ENCODE measurements at places on chromosomes 11 and 22.

- DNase-seq, result no peak
These were observed 42.8 kb upstream of the ALKBH3 start for GRCh38 chr11:43837879-43838278.

DNA sequence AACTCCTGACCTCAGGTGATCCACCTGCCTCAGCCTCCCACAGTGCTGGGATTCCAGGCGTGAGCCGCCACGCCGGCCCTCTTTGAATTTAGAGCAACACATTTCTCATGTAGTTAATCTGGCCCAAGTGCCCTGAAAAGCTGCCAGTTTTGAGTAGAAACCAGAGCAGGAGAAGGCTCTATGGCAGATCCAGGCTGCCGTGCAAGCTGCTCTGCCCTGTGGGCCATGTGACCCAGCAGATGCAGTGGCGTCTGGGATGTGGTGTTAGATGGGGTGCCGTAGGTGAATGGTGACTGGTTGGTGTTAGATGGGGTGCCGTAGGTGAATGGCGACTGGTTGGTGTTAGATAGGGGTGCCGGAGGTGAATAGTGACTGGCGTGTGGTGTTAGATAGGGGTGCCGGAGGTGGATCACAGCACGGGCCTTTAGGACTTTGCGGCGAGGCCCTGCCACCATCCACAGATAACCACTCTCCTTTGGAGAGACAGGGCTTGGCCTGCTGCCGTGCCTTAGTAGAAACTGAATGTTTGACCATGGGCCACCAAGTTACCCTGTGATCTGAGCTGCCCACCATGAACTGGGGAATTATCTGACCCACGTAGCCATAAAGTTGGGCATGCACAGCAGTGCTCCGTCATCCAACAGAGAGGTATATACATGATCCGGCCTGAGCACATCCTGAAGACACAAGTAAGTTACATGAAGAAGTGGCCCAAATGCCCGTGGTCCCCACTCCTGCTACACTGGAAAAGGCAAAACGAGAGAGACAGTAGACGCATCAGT lies 32.7 kb downstream of the ASCL2 start:
- DNase-seq, result no peak

GRCh38 chr11:130435671-130436070 lies 7.3 kb upstream of the ADAMTS8 start:
- no peak for DNase-seq

DNA sequence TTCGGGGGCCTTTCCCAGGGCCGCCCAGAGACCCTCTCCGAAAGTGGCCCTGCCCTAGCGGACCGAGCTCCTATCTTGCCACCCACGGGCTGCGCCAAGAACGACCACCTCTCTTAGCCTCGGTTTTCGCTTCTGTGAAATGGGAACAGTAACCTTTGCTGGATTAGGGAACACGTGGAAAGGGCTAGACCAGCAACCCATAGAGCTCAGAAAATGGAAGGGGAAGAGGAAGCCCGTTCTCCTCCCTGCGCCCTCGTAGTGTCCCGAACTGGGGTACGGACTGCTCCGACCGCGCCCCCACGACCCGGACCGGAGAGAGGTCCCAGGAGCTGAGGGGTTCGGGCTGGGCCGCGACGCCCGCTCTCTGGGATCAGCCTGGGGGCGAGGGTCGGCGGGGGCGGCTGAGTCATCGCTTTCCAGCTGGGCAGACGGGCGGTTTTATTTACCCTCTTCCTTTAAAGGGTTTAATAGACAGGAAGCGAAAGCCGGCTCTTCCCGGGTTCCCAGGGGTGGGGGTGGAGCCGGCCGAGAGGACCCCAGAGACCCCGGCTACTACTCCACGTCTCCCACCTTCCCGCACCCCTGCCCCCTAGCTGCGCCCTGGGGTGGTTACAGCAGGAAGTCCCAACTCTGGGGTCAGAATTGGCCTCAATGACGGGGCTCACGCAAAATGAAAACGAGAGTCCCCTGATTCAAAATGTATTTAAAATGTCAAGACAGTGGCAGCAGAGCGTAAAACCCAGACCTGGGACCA lies 907 bp upstream of the PHLDA2 start:
- DNase-seq, result no peak

- DNase-seq, result no peak
These were observed 4.2 kb downstream of the FIBP start for GRCh38 chr11:65883786-65884715.

DNA sequence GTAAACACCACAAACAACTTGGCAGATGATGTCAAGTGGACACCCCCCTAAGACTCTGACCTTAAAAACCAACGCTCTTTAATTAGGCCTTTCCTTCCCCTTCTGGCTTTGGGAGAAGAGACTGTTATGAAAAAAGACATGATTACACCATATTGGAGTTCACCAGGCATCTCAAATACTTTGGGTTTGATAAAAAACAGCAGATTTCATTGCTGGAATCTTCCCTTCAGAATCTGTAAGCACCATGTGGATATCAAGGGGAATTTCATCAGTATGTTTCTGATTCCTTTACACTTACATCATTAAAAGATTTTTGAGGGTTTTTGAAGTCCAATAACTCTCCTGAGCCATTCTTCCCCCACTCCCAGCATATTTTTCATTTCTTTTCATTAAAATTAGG lies 85.6 kb downstream of the KIRREL3 start:
- no peak for DNase-seq

DNA sequence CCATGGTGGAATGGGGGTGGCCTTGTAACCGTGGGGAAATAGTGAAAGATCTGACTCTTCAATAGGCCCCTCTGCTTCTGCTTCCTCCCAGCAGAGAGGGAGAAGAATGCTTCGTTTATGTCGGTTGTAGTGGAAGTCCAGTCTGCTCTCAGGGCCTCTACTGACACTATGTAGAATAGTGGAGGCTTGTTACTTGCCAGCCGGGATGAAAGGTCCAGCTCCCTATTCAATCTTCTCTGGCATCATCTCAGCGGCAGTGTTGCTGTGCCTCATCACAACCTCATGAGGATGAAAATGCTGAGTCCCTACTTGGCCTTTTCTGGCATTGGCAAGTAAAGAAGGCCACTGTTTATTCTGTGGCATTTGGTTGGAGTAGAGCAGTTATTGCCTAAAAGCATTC lies 820.9 kb upstream of the TENM4 start:
- DNase-seq, result no peak

GRCh38 chr11:76672431-76673175 lies 2.1 kb upstream of the LRRC32 start:
- peak; percentile 90 for DNase-seq

DNA sequence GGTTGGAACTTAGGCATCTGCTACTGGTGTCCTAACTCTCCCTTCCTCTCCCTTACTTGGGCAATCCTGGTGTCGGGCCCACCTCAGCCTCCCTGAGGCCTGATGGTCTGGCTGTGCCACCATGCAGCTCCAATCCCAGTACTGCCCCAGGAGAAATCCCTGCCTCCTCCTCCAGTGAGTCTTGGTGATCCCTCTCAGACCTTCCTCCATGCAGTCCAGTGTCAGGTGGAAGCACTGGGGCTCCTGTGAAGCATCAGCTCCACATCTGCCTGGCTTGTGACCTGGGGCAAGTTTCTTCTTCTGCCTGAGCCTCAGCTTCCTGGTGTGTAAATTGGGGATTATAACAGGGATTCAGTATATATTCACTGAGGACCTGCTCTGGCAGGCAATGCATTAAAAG lies 1.8 kb upstream of the PELI3 start:
- no peak for DNase-seq

- DNase-seq, result peak; percentile 22
These were observed 52.5 kb upstream of the CLDN5 start for GRCh38 chr22:19576460-19577421.

DNA sequence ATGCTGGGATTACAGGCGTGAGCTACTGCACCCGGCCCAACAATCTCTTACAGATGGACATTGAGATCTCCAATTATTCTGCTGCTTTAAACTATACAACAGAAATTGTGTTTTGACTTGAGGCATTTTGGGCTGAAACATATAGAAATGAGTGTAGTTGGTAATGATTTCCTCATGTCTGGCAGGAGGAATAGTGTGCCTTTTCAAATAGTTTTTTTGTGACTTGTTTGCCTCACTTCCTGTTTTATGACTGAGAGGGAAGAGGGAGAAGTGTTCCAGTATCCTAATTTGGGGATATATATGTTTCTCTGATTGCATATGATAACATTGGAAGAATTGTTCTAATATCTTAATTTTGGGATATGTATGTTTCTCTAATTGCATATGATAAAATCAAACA lies 40.2 kb downstream of the EP300 start:
- no peak for DNase-seq

DNA sequence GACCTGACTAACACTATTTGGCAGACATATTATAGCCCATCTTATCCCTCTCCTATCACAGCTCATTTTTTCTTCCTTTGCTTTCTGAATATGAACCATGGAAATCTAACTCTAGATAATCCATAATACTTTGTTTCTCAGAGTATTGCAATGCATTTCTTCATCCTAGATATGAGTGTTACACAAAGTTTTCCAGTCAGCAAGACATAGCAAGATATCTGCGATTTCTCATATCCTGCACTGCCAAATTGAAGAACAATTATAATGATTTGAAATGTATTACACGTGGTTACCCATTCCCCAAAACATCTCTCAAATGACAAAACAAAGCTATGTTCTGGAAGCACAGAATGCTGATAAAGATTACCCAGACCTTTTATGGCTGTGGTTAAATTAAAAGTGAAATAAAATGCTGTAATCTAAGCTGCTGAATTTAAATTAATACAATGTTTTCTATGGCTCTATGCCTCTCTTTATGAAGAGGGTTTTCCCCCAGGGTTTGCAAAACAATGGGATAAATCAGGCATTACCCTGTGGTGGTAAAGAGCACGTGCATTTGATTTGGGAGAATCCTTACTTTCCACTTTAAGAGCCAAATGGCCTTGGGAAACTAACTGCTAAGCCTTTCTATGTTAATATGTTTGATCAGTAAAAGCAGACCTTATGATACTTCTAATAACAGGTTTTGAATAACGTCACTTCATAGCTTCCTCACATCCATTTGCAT lies 1291.0 kb upstream of the CNTN5 start:
- DNase-seq, result no peak

- no peak for DNase-seq
These were observed 143.9 kb downstream of the INSC start for GRCh38 chr11:15258433-15259165.

DNA sequence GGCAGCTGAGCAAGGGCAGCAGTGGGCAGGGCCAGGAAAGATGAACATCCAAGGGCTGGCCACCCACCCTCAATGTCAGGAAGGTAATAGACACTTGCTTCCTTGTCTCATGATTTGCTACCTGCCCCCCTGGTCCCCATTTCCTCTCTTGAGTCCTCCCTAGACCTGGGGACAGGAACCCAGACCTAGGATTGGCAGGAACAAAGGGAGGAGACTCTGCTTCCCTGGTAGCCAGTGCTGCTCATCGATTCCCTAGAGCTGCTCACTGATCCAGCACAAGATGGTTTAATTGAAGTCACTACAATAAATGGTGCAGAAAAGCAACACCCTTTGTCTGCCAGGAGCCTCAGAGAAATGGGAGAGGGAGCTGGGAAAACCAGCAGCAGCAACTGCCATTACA lies 67.8 kb upstream of the CHST1 start:
- no peak for DNase-seq

DNA sequence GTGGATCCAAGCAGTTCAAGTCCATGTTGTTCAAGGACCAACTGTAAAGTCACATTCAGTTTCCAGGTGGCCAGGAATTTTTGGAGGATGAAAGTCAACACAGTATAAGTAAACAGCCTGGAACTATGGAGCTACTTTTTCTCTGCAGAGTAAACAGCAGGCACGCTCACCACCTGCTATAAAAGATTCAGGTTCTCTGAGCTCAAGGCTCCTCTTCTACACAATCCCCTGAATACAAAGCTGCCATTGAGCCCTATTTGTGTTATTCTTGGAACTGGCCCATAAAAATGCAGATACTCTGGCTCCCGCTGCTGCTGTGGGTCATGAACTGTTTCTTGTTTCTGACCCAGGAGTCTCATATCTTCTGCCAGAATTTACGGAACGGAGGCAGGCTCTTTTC lies 56.9 kb upstream of the PRR5 start:
- DNase-seq, result no peak

GRCh38 chr11:119816660-119817059 lies 87.7 kb upstream of the NECTIN1 start:
- no peak for DNase-seq

DNA sequence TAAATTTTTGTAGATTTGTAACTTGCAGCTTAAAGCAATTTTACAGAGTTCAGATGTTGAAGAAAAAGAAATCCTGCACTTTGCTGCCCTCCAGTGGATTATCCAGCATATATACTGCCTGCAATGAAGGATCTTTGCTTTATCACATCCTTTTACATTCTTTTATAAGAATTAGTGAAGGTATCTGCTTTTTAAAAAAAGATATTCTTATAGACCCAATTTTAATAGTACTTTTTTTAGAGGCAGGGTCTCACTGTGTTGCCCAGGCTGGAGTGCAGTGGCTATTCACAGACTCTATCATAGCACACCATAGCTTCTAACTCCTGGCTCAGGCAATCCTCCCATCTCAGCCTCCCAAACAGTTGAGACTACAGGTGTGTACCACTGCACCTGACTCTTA lies 60.7 kb downstream of the TTC17 start:
- peak; percentile 13 for DNase-seq

- no peak for DNase-seq
These were observed 49.3 kb upstream of the CRTAM start for GRCh38 chr11:122788781-122789535.

- DNase-seq, result no peak
These were observed 96.6 kb downstream of the PGR start for GRCh38 chr11:101032991-101033390.

DNA sequence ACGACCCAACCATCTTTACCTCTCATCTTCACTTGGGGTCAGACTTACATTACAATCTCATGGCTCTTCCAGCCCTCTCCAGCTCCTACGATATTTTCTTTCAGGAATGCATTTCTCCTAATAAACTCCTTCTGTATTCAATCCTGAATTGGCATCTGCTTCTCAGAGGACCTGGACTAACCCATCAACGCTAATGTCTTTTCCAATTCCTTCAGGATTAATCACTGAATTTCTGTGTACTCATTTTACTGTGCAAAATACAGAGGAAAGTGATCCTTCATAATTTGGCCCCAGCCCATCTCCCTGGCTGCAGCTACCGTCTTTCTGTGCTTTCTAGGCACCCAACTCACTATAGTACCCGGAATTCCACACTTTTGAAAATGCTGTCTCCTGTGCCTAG lies 239.2 kb downstream of the METTL15 start:
- DNase-seq, result no peak

- no peak for DNase-seq
These were observed 89.3 kb downstream of the MPPED1 start for GRCh38 chr22:43500792-43501785.

DNA sequence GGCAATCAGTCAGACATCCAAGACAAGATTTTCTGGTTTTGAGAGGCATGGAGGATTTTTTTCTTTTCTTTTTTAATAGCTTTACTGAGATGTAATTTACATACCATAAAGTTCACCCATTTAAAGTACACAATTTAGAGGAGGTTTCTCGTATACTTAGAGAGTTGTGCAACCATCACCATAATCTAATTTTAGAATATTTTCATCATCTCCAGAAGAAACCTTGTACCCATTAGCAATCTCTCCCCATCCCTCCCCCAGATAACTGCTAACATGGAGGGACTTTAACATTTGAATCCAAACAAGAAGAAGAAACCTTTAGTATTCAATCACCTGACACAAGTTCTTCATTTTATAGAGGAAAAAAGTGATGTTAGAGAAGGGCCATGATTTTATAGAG lies 83.6 kb downstream of the CLPB start:
- DNase-seq, result no peak

Data from GM06990 (cell line).